Activated CD4-positive, alpha-beta T cell treated with anti-CD3 and anti-CD28 coated beads for 36 hours (primary cell): ENCODE measurements at places on chromosomes 5 and 9. TPM values are rescaled to one million over a fixed set of nuclear protein-coding genes. Genes with fewer than 3 reads are reported as not detected.

The PGM5 gene
- total RNA-seq = not detected

The KCNMB1 gene
- not detected for total RNA-seq

DNA sequence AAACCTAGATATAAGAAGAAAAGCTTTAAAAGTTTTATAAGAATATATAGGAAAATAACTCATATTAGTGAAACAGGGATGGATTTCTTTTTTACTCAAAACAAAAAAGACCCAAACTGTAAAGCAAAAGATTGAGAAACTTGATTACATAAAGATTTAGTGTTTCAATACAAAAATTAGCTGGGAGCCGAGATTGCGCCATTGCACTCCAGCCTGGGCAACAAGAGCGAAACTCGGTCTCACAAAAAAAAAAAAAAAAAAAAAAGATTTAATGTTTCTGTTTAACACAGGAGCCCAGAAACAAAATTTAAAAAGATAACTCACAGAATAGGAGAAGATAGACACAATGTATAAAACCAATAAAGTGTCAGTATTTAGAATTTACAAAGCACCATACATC is 45.2 kb downstream of the CDC14B start:
- no peak for DNase-seq

DNA sequence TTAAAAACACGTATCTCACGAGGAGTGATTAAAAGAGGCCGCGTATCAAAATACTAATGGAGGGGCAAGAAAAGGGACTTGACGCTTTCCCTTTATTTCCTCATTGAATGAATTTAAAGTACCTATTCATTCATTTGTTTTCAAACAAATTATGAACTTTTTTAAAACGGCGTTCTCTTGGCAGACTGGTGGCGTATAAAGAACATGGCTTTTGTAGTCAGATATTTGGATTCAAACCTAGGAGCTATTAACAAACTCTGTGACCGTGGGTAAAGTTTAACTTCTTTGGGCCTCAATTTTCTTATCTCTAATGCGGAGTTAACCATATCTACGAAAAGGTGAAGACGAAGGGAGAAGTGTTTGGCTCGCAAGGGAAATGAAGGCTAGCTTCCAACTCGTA is 876 bp downstream of the CAAP1 start:
- no peak for DNase-seq

DNA sequence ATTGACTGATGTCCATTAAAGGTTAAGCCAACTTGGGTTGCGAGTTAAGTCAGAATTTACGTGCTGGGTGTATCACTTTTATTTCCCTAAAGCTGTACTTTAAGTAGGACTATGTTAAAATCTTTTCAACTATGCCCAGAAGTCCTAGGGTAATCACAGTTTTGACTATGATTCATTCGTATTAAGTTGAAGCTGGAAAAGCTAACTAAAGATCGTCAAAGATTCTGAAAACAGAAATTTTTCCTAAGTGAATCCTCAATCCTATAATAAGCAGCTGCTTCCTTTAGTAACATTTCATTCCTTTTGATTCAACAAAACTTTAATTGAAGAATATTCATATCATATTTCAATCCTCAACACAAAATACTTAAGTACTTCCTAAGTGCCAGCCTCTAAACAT is 460.4 kb downstream of the ACTL7B start:
- DNase-seq = no peak

DNA sequence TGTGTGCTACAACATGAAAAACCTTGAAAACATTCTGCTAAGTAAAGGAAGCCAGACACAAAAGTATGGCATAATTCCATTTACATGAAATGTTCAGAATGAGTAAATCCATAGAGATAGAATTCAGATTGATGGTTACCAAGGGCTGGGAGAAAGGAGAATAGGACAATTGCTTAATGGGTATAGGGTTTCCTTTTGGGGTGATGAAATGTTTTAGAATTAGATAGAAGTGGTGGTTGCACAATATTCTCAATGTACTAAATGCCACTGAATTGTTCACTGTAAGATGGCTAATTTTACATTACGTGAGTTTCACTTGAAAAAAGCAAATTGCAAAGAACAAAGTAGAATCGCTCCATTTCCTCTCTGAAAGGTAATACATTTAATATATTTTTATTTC is 43.0 kb upstream of the GAS1 start:
- no peak for DNase-seq

GRCh38 chr5:94632024-94632423 is 13.6 kb downstream of the SLF1 start:
- no peak for DNase-seq

DNA sequence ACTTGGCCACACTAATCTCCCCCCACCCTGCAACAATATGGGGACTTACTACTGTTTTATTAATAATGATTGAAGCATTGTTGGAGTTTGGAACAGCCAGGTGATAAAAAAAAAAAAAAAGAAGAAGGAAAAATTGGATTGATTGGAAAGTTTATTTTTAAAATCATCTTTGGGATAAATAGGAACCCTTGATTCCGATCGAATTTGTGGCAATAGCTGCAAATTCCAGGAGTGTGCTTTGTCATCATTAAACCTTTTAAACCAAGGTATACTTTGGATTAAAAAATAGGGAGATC is 907 bp upstream of the NR2F1 start:
- no peak for DNase-seq
